ENCODE measurements at places on chromosomes 2 and 18.

DNA sequence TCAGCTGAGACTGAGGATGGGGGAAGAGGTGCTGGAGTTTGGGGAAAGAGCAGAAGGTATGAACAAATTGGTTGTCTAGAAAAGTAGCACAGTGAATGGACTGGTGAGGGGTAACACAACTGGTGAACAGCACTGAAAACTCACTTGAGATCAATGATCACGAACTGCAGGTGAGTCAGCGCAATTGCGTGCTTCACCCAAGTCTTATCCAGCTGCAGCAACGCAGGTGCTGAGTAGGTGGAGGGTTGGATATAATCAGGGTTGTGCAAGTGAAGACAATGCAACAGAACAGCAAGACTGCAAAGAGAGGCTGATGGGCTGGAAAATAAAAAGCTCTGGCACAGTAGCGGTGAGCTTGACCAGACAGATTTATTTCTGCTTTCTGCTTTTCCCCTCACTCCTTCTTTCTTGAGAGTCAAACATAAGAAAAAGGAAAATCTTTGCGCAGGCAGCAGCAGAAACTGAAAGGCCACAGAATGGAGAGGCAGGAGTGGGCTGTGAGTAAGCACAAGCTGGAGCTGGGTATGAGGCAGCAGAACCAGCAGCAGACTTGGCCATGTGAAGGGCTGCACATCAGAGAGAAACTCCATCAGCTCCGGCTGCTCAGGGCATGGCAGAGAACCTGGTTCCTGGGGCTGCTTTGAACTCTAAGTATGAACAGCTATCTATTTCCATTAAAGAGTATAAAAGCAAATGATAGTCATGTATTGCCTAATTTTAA, 99.4 kb upstream of the ARL5A start:
- no peak for DNase-seq

DNA sequence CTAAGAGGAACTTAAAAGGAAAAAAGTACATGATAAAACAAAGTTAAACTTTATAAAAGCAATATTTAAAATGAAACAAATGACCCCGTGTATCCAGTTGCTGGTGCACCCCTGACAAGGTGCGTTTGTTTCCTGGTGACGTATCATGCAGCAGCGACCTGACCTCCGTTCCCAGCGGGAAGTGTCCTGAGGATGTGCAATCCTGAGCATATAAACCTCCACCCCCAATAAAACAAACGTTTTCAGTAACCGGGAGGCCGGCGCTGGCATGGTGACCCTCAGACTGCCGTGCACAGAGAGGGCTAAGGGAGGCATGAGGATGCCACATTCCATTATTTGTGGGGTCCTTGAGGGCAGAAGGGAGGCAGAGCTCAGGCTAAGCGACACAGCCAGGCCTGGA, 14.8 kb downstream of the SLC66A2 start:
- DNase-seq: no peak

- no peak for DNase-seq
These were observed 111.3 kb downstream of the DOCK10 start for GRCh38 chr2:224930990-224931389.

GRCh38 chr2:238946318-238947242, 98.7 kb downstream of the TWIST2 start:
- no peak for DNase-seq

DNA sequence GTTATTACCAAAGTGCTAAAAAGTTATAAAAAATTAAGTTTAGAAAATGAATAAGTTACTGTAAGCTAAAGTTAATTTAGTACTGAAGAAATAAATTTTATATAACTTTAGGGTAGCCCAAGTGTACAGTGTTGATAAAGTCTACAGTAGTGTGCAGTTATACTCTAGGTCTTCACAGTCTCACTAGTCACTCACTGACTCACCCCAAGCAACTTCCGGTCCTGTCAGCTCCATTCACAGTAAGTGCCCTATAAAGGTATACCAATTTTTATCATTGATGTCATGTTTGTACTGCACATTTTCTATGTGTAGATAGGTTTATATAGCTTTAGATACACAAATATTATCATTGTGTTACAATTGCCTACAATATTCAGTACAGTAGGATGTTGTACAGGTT, 518.3 kb upstream of the PIK3C3 start:
- DNase-seq: no peak

- DNase-seq: no peak
These were observed 56.5 kb downstream of the CCDC195 start for GRCh38 chr2:224659714-224660113.

GRCh38 chr18:75496151-75496550, 68.6 kb upstream of the SMIM21 start:
- DNase-seq: no peak

GRCh38 chr2:236394571-236394970, 130.4 kb upstream of the ASB18 start:
- DNase-seq: no peak

DNA sequence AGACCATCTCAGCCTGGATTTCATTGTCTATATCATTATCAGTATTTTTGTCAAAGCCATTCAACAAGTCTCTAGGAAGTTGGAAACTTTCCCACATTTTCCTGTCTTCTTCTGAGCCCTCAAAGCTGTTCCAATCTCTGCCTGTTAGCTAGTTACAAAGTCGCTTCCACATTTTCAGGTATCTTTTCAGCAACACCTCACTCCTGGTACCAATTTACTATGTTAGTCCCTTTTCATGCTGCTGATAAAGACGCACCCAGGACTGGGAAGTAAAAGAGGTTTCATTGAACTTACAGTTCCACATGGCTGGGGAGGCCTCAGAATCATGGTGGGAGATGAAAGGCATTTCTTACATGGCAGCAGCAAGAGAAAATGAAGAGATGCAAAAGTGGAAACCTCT, 9.3 kb upstream of the FIGLA start:
- no peak for DNase-seq
